ENCODE measurements at places on chromosomes 16 and 17. TPM values are rescaled to one million over a fixed set of nuclear protein-coding genes. Genes with fewer than 3 reads are reported as not detected.
A peak's percentile ranks its signal among the peaks of the same experiment; 100 is the strongest.

- peaks cover 46% of the 10 kb centered on the region for H3K4me1 ChIP-seq
- peak overlapping the region; percentile 16 for H3K27ac ChIP-seq
- DNase-seq = peak; percentile 39
- H3K36me3 ChIP-seq = no peaks in the 10 kb centered on the region
Measured at GRCh38 chr17:16269658-16270057, 52.6 kb downstream of the PIGL start.

LPO gene
- not detected for total RNA-seq

DNA sequence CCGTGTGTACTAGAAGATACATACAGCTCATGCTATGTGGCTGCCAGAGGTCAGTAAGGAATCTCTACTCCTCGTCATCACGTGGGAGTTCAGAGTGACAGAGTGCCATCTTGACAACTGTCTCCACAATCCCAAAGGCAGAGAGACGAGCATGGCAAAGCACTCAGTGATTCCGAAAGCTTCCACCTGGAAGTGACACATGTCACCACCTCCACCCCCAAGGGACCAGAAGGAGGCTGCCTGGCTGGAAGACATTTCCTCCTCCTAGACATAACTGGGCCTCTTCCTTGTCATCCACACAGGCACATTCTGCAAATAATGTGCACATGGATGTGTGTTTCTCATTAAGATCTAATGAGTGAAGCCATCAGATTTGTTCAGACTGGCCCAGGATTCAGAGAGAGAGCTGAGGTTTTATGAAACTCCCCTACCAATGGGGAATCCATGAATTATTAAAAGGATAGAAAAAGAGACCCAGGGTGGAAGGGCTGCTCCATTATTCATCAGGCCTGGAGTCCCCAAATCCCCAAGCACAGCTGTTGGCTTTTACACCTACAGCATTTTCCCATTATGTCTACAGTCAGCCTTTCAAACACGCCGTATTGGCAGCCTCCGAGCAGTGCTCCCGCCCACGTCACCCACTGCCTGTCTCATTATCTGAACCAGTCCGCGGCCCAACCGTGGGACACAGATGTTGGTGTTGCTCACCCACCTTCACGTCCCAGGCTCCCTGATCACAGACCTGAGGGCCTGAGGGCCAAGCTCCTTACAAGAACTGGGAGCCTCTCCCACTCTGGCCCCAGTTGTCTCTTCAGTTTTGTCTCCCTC, 3.3 kb upstream of the CACNG5 start:
- no peak for DNase-seq
- H3K4me1 ChIP-seq = no peaks in the 10 kb centered on the region
- H3K27me3 ChIP-seq = peaks cover 20% of the 10 kb centered on the region
- no peak overlapping the region for H3K27ac ChIP-seq
- H3K36me3 ChIP-seq = no peaks in the 10 kb centered on the region
- no peak overlapping the region for H3K4me3 ChIP-seq

DNA sequence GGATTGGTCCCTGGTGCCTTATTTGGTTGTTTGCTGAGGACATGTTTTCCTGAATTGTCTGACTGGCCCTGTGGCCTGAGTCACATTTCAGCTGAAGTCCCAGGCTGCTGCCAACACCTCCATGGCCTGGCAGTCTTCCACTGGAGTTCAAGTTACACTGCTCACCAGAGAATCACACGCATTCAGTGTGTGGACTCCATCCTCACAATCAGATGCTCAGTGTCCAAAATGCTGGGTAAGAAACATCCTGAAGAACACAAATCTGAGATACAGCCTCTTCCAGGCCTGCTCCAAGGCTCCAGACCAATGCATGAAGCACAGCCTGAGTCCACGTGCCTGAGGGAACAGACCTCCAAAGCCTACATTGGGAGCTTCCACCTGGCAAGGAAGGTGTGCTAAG, 19.2 kb downstream of the CD300LB start:
- H3K27me3 ChIP-seq = peaks cover 9% of the 10 kb centered on the region
- H3K4me1 ChIP-seq = no peaks in the 10 kb centered on the region
- no peak overlapping the region for H3K27ac ChIP-seq
- H3K36me3 ChIP-seq = peaks cover 18% of the 10 kb centered on the region
- H3K4me3 ChIP-seq = no peak overlapping the region

- H3K27me3 ChIP-seq = no peaks in the 10 kb centered on the region
- peaks cover 5% of the 10 kb centered on the region for H3K36me3 ChIP-seq
- no peaks in the 10 kb centered on the region for H3K4me1 ChIP-seq
- H3K27ac ChIP-seq = no peak overlapping the region
Measured at GRCh38 chr17:73896966-73897365, 252.7 kb upstream of the SDK2 start.

DNA sequence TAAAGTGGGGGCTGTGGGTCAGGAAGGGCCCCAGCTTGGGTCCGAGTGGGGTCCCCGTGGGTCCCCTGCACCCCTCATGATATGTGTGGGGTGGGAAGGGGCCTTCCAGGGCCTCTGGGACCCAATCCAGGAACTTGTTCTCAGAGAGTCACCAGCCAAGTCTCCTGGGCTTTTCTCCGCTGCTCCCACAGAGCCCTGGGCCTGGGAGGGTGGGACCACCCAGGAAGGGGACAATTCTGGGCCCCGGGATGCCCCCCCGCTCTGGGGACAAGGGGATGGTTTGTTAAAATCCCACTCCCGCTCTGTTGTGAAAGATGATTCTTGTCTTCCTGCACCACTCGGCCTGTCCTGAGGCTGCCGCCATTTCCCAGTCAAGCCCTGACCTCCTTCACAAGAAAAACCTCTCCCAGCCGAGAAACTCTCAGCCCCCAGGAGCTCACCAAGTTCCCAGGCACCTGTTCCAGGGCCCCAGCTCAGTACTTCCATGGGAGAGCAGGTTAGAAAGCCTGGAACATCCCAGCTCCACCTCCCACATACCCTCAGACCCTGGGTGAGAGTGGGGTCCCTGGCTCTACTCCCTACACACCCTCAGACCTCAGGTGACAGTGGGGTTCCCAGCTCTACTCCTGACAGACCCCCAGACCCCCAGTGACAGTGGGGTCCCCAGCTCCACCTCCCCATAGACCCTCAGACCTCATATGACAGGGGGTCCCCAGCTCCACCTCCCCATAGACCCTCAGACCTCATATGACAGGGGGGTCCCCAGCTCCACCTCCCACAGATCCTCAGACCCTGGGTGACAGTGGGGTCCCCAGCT, 75.1 kb downstream of the METRNL start:
- H3K4me3 ChIP-seq = no peak overlapping the region
- no peak for DNase-seq
- no peaks in the 10 kb centered on the region for H3K36me3 ChIP-seq
- peak overlapping the region; percentile 93 for H3K27ac ChIP-seq

GRCh38 chr16:19443659-19444058, 26.0 kb downstream of the TMC5 start:
- DNase-seq = no peak
- peaks cover 6% of the 10 kb centered on the region for H3K27me3 ChIP-seq
- no peaks in the 10 kb centered on the region for H3K4me1 ChIP-seq
- no peak overlapping the region for H3K4me3 ChIP-seq
- H3K27ac ChIP-seq = no peak overlapping the region
- H3K36me3 ChIP-seq = no peaks in the 10 kb centered on the region

DNA sequence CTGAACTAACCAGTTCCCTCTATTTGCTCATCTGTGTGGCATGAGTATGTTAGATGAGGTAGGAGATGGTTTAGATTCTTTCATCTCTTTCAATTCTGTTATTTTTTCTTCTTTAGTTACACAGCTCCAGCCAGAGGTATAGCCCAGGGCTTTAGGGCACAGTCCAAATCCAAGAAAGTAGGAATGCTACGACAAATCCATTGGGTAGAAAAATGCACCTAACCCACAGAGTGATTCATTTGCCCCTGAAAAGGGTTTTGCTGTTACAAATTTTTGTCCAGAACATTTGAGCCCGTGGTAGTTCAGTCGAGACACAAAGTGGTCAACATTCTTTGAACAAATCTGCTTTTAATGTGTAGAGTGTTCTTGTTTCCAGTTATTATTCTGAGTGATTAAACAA, 250.7 kb downstream of the HS3ST3A1 start:
- peak overlapping the region; percentile 38 for H3K4me3 ChIP-seq
- DNase-seq = peak; percentile 86
- no peaks in the 10 kb centered on the region for H3K27me3 ChIP-seq
- H3K4me1 ChIP-seq = peaks cover 89% of the 10 kb centered on the region

CD79B gene
- total RNA-seq = 0.34 TPM

GRCh38 chr16:50697881-50698767, 4.7 kb downstream of the NOD2 start:
- peak; percentile 7 for DNase-seq
- H3K36me3 ChIP-seq = no peaks in the 10 kb centered on the region
- H3K27me3 ChIP-seq = peaks cover 11% of the 10 kb centered on the region

DNA sequence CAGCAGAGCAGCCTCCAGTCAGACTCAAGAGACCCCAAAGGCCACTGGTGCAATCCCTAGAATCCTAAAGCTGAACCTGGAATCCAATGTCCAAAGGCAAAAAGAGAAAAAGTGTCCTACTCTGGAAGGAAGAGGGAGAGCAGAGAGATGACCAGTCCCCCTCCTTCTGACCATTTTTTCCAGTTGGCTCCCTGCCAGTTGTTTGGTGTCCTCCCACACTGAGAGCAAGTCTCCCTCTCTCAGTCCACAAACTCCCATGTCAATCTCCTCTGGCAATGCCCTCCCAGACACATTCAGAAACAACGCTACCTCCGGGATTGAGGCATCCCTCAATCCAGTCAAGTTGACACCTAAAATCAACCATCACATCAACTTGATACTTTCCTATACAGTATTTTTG, 4.3 kb upstream of the CLEC19A start:
- H3K4me3 ChIP-seq = no peak overlapping the region
- no peaks in the 10 kb centered on the region for H3K36me3 ChIP-seq
- H3K4me1 ChIP-seq = no peaks in the 10 kb centered on the region
- DNase-seq = no peak
- no peak overlapping the region for H3K27ac ChIP-seq

GRCh38 chr16:47311738-47312505, 148.9 kb downstream of the ITFG1 start:
- no peaks in the 10 kb centered on the region for H3K36me3 ChIP-seq
- H3K27me3 ChIP-seq = no peaks in the 10 kb centered on the region
- no peak overlapping the region for H3K27ac ChIP-seq
- H3K4me1 ChIP-seq = peaks cover 9% of the 10 kb centered on the region
- no peak for DNase-seq

DNA sequence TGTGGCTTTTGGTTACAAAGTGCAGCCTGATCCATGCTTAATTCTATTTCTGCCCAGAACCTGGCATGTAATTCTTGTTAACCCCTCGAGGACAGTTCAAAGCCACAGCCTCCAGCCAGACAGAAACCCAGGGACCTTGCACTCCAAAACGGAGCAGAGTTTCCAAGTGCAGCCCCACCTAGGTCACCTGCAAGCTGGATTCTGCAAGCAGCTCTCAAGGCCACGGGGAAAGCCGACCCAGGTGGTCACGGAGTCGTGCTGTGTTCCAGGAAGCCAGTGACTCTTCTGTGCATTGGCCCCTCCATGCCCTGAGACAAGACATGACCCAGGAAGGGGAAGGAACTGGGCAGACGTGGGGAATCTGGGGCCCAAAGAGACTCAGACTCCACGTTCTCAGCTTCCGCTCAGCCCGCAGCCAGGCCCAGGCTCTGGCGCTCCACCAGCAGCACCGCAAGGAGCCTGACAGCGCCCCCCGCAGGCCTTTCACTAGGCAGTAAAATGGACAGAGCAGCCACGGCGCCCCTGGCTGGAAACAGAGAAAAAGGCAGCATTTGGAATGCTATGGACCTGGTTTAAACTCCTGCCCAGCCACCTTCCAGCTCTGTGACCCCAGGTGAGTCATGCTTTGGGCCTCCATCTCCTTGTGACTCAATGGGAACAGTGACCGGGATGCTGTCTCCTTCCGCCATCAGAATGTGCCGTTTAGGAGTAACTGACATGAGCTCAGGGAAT, 27.3 kb upstream of the GSG1L start:
- no peak overlapping the region for H3K4me3 ChIP-seq
- DNase-seq = peak; percentile 57
- H3K27ac ChIP-seq = peak overlapping the region; percentile 53
- peaks cover 5% of the 10 kb centered on the region for H3K27me3 ChIP-seq
- H3K4me1 ChIP-seq = peaks cover 22% of the 10 kb centered on the region

PRSS22 gene
- not detected for total RNA-seq

DNA sequence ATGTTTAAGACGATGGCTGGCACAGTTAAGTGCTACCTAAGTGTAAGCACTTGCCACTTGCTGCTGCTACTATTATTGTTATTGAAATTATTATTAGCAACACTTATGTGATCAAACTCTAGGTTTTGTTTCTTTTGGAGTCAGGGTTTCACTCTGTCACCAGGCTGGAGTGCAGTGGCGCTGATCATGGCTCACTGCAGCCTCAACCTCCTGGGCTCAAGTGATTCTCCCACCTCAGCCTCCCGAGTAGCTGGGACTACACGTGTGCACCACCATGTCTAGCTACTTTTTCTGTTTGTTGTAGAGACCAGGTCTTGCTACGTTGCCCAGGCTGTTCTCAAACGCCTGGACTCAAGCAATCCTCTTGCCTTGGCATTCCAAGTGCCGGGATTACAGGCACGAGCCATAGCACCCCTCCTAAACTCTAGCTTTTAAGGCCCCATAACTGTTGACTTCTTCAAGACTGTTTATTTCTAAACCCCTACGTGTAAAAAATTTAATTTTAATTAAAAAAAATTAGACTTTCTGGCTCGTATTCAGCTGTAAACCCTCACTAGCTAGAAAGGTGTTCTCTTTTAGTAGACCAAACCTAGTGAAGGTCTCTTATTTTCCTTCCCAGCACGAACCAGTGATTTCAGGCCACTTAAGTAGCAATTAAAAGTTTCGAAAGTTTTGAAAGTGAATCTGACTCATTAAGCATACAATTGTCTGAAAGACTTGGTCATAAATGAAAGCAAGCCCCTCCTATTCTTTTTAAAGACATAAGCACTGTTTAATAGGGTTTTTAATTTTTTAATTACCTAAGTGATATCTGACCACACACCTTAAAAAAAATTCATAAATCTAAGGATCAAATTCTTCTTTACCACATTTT, 11.7 kb upstream of the SCNN1B start:
- H3K36me3 ChIP-seq = no peaks in the 10 kb centered on the region
- H3K4me3 ChIP-seq = no peak overlapping the region
- no peak overlapping the region for H3K27ac ChIP-seq
- no peak for DNase-seq
- H3K27me3 ChIP-seq = peaks cover 4% of the 10 kb centered on the region

TMEM235 gene
- total RNA-seq = not detected

DNA sequence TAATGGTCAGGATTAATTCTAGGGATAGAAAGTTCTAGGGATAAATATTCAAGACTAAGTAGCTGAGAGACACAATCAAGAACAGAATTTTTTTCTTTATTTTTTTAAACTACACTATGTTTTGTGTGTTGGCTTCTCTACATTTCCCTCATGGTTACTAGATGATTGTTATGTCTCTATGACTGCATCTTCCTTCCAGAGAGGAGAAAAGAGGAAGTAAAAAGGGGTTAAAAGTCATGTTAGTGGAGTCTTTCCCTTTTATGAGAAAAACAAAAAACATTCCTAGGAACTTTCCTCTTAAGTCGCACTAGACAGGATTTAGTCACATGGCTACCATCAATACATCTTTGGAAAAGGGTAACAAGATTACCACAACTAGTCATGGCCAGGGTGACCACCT, 375.0 kb downstream of the KCNJ2 start:
- DNase-seq = no peak
- H3K4me1 ChIP-seq = no peaks in the 10 kb centered on the region
- no peaks in the 10 kb centered on the region for H3K36me3 ChIP-seq
- H3K27ac ChIP-seq = no peak overlapping the region
- no peak overlapping the region for H3K4me3 ChIP-seq

NPW gene
- 0.89 TPM for total RNA-seq

NOD2 gene
- not detected for total RNA-seq

GRCh38 chr17:47957591-47958490, at the start of gene PRR15L:
PRR15L (minus strand) TSS chr17:47957883; CDS start chr17:47953234, 4,649 bp downstream.
- no peak within 1 kb of the TSS for H3K4me3 ChIP-seq
- H3K27ac ChIP-seq = no peak within 1 kb of the TSS
- H3K27me3 ChIP-seq = peaks cover 4% of the 10 kb centered on the region
- no peak for DNase-seq
- peaks cover 11% of the 10 kb centered on the region for H3K36me3 ChIP-seq
